ENCODE measurements at places on chromosomes 6 and 20. TPM values are rescaled to one million over a fixed set of nuclear protein-coding genes. Genes with fewer than 3 reads are reported as not detected.
A peak's percentile ranks its signal among the peaks of the same experiment; 100 is the strongest.

The ENPP4 gene
- 18.3 TPM for polyA plus RNA-seq

The CASP8AP2 gene
- polyA plus RNA-seq, result 22.1 TPM

The ANGPT4 gene
- polyA plus RNA-seq, result 0.20 TPM

The APCDD1L gene
- polyA plus RNA-seq, result 14.5 TPM

The ANKEF1 gene
- polyA plus RNA-seq, result 7.2 TPM

GRCh38 chr6:14149739-14150130, 32.2 kb downstream of the CD83 start:
- no peak for DNase-seq

DNA sequence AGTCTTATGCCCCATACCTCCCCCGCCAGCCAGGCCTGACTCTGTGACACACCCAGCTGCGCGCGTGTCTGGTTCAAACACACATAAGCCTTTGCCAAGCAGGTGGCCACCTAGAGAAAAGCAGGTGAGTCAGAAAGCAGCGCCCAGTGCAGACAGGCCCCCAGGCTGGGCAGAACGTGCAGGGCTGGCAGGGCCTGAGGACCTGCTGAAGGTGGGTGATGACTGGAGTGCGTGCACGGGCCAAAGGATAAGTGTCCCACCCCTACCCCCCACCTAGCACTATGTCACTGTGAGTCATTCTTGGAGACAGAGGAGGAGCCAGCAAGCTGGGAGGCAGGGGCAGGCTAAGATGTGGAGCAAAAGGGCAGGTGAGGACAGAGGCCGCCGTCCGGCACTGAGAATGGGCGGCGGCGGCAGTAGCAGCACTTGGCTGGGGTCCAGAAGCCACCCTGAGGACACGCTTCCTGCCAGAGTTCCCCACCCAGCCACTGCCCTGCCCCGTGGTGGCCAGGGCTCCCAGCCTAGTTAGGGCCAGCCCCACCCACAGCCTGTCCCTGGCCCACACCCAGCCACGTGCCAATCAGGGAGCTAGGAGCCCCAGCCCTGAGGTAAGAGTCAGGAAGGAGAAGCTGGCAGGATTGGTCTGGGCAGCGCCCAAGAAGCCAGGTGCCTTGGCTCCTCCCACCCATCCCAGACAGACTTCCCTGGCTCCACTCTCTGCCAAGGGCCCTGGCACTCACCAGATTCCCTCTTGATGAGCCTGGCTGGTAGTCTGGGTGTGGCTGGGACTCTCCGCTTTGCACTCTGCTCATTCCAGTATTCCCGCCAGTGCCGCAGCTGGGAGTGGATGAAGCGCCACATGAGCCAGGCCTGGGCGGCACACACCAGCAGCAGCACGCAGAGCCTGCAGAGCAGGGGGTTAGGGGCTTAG, 72.7 kb downstream of the TRAM2 start:
- peak; percentile 15 for DNase-seq

DNA sequence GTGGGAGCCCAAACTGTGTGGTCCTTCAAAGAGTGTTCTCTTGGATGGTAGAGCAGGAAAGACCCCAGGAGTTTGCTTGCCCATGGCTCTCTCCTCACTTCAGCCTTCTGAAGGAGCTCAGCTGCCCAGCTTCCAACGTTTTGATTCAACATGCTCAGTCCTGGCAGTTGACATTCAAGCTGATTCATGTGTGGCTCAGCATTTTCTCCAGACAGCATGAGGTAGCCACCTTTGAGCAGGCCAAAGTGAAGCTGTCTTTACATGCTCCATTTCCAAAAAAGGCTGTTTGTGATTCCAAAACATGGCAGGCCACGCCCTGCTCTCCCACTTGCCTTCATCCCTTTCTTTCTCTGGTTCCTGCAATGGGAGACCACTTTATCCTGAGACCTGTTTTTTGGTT, 280.2 kb downstream of the TBC1D7 start:
- DNase-seq, result no peak

- DNase-seq, result no peak
Measured at GRCh38 chr20:45495501-45495941, 19.9 kb downstream of the SPINT3 start.

DNA sequence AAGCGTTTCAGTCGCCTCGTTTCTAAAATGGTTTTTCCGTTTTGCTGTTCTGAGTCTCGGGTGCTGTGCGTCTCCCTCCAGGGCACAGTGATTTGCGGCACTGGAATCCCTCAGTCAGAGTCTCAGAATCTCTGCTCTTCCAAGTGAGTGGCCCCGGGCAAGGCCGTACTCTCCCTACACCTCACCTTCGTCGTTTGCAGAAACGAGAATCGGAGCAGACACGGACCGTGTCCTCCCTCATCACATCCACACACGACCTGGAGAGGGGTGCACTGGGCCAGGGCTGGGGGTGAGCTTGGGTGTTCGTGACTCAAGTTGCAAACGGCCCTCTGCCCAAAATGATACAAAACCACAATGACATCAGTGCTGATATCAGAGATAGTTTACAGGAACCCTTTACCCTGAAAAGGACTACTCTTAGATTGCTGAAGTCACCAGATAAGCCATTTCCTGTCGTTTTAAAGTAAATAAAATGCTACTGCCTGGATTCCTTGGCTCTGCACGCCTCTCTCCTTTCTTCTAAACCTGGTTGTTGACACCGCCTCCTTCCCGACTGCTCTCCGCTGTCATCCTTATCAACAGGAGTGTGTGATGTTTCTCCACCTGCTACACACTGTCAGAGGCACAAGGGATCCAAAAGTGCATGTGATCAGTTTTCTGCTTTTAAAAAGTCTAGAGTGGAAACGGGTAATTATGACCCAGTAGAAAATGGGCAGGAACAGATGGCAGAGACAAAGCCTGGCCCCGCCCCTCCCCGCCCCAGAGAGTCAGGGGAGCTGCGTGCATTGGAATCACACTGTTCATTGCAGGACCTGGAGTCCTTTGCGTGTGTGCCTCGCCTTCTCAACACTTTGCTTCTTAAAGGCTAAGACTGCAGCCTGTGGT, 38.4 kb downstream of the KIF25 start:
- no peak for DNase-seq

DNA sequence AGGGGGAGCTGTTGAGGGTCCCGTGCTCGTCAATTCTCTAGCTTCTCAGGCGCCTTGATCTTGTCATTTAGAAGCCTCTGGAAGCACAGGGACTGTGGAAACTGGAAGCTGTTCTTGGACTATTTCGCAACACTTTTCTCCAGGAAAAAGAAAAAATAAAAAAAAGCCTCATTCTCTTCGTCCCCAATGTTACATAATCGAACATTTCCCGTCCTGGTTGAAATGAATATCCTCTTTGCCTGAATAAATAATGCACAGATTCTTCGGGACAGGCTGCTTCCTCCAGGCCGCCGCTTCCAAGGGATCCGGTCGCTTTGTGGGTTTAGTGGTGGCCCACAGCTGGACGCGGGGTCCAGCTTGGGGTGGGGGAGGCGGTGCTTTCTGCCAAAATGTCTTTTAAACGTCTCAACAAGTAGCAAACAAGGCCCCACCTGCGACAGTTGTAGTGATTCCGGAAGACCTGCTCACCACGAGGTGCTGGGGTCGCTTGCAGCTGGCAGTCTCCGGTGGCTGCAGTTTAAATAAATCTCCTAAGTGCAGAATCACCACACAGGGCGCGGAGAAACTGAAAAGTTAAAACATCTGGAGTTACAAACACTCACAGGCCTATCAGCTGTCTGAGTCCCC, 125.9 kb upstream of the ESR1 start:
- DNase-seq, result no peak

DNA sequence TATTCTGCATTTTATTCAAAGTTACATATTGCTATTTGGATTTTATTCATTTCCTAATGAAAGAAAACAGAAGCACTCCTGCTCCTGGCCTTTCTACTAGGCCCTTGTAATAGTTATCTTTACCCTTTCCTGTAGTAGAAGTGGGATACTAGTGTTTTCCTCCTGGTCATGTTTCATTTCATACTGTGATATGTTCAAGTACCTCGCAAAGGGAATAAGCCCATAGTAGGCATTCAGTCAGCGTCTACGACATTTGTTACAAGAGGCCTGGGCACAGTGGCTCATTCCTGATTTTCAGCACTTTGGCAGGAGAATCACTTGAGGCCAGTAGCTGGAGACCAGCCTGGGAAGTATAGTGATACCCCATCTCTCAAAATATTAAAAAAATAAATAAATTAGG, 154.1 kb downstream of the ARID1B start:
- DNase-seq, result no peak

DNA sequence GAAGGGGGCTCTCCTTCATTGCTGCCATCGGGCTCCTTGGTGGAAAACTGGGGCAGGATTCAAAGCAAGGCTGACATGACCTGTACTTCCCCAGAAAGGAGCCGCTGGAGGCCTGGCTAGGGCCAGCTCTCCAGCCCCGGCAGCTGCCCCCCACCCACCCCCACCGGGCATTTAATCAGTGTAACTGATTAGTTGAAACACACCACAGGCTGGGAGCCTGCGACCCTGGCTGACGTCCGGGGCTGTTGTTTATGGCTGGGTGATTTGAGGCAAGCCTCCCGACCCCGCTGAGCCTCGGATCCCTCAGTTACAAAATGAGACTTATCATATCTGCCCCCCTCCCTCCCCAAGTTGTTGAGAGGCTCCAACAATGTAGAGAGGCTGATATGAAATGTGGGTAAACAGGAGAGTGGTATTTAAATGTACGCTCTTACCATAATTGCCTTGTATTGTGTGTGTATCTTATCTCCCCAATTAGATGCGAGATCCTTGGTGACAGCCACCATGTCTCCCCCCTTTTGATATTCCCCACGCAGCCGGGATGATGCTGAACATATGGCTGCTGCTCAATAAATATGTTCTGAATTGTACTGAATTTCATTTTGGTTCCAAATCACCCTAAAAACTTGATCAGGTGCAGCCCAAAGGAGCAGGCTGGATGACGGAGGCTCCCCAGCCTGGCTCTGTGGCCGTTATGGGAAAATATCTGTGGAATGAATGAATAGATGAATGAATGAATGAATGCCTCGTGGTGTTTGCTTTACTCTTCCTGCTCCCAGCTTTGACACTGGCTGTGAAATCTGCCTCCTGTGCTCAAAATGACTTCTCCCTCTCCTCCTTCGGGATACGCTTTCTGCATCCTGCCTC, 31.8 kb upstream of the APCDD1L start:
- no peak for DNase-seq

GRCh38 chr6:159722655-159723054, 4.7 kb upstream of the WTAP start:
- DNase-seq, result no peak

DNA sequence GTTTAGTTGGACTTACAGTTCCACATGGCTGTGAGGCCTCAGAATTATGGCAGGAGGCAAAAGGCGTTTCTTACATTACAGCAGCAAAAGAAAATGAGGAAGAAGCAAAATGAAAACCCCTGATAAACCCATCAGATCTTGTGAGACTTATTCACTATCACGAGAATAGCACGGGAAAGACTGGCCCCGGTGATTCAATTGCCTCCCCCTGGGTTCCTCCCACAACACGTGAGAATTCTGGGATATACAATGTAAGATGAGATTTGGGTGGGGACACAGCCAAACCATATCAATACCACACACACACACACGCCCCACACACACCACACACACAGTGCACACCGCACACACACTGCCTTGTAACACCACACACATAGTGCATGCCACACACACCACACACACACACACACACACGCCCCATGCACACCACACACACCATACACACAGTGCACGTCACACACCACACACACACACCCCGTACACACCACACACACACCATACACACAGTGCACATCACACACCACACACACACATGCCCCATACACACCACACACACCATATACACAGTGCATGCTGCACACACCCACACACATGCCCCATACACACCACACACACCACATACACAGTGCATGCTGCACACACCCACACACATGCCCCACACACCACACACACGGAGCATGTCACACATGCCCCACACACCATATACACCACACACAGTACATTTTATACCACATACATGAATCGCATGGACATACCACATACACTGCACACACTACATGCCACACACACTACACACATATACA, 310.5 kb downstream of the TAF4 start:
- DNase-seq, result no peak

GRCh38 chr6:53044071-53044470, 21.1 kb upstream of the FBXO9 start:
- no peak for DNase-seq

DNA sequence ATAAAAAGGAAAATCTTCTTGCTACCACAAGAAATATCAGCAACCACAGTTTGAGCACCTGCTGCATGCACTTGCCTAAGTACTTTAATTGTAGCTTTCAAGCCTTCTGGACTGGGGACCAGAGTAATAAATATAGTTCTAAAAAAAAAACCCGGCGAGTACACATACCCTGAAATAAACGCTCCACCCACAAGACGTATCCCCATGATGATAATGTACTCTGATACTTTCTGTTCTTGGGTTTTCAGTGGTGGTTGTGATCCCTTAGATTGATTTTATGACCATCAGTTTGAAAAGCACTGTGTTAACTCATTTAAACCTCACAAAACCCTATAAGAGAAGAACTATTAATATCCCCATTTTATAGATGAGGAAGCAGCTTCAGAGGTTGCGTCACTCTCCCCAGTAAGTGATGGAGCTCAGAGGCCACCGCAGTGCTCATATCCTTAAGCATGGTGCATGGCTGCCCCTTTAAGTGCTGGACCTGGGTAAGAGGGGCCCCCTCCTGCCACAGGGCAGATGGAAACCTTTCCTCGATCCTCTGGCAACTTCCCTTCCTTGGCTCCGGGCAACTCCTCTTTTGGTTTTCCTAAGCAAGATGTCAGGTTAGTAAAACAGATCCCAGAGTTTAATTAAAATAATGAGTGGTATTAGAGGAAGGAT, 67.3 kb downstream of the KCNB1 start:
- DNase-seq, result no peak

DNA sequence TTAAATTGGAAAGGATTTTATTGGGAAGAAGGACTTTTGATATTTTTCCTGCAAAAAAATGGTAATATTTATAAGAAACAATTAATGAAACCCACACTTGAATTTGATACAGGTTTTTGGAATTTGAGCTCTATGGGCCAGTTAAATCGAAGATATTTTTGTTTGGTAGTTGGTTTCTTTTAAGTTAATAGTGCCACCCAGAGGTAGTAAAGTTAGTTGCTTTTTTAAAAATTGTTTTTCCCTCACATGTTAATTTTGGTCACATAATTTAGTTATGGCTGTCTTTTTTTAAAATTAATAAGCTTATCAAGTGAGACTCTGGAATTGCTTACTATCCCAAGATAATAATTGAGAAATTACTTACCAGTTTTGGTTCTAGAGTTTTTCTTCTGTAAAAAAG, 7.1 kb downstream of the PRIM2 start:
- DNase-seq, result no peak

- no peak for DNase-seq
Measured at GRCh38 chr6:35716798-35717197, 20.0 kb upstream of the ARMC12 start.

GRCh38 chr20:46550461-46550860, at the start of gene OCSTAMP:
Gene OCSTAMP (minus strand): TSS chr20:46550654. CDS start chr20:46550560, 94 bp downstream.
- no peak for DNase-seq

Data from renal cortex interstitium (tissue), 15 donors.